ENCODE measurements at places on chromosomes 1 and 21.

DNA sequence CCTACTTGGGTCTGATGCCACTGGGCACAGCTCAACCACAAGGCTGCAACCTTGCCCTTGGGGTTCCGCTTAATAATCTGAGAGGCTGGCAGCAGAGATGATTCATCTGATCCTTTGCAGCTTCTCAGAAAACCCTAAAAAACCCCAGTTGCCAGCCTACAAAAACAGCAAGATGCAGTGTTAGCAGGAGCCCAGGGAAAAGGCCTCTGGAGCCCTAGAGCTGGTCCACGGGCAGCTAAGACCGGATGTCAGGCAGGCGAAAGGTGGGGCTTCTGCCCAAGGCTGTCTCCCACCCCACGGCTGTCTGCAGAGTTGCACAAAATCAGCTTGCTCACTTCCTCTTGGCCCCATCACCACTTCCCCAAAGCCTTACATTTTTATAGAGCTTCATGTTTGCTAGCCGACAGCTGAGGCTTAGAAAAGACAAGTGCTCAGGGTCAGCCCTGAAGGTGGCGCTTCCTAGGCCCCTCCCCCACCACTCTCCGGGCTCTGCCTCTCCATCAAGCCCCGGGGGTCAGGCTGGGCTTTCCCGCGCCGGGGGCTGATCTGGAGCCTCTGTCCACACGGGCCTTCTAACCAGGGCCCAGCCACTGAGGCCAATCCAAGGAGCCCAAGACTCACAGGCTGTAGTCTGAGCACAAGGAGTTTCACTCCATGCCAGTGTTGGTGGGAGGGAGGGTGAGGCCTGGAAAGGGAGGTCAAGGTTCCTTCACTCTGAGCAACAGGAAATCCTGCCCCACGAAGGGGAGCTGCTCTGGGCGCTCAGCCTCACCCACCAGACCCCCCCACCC lies 4.2 kb upstream of the ADORA3 start:
- peak; percentile 91 for DNase-seq

GRCh38 chr1:224698015-224698451 lies 81.9 kb downstream of the CNIH3 start:
- no peak for DNase-seq

GRCh38 chr1:27593678-27594563 lies 10.0 kb downstream of the AHDC1 start:
- peak; percentile 52 for DNase-seq

DNA sequence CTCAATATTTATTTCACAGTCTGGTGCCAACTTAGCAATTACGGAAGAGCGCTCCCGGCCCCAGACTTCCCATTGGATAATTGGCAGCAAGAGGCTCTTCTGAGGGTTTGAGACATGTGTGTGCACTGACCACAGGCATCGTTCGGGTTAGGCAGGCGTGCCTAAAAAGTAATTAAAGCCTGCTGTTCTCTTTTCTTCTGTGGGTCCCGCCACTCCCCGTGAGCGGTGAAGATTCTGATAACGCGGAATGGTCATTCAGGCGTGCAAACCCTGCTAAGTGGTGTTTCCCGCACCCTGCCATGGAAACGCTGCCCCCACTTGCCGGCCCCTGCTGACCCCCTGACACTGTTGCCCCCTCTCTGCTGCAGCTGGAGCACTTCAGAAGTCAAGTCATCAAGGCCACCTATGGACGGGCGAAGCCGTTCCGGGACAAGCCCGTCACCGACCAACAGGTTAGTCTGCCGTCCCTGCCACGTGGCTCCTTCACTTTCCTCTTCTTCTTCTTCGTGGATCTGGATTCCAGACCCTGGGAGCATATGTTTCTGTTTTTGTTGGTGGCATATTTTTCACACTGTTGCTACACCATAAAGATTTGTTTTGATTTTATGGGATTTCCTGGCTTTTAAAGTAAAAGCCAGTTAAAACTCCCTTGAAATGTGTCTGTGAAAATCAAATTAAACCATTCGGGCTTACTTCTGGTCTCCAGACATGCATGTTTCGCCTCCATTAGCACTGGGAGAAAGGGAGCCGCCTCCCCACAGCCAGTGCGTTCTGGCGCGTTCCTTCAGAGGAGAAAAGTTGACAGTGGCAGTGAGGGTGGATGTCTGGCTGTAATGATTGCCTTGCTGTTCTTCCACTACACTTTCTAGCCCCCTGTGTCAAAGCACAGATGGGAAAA lies 79.9 kb downstream of the FHAD1 start:
- no peak for DNase-seq

- DNase-seq: no peak
Measured at GRCh38 chr1:209319057-209319432, 264.5 kb upstream of the CAMK1G start.

- DNase-seq: no peak
Measured at GRCh38 chr21:18373606-18374005, 30.0 kb downstream of the TMPRSS15 start.

DNA sequence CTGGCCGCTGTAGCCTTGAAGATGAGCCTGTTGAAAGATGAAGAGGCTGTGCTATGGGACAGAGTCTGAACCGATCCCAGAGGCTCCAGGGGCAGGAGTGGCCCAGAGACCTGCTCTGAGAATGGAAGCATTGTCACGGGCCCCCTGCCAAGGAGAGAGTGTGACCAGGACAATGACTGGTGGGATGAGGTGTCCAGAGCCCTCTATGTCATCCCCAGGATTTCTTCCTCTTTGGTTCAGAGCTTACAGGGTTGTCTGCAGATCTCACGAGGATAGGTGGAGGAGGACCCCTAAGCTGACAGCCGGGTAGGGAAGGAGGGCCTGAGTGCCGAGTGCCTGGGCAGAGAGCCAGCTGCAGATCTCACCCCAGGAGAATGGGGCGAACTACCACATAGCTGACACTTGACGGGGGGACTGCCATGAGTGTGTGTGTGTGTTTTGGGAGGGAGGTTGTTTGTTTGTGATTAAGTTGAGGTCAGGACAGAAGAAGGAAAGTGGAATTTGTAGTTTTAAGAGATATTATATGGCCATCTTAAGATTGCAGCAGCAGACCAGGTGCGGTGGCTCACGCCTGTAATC lies 25.4 kb downstream of the PIK3CD start:
- no peak for DNase-seq

GRCh38 chr21:29638761-29639327 lies 301.0 kb downstream of the GRIK1 start:
- no peak for DNase-seq

DNA sequence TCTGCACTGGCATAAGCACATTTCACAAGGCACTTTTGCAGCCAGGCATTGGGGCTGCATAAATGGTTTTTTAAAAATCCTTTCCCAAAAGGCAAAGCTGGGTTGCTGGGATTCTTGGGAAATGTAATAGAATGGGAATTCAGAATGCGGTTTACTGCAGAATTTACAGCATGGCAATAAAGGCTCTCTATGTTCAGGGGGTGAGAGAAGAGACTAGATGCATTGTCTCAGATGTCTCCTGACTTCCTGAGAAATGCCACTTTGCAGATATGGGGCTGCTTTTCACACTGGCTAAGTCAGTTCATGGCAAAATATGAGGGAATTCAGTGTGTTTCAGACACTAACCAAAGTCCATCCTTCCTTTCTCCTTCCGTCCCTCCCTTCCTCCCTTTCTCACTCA lies 13.5 kb downstream of the FCGR2B start:
- DNase-seq: no peak

DNA sequence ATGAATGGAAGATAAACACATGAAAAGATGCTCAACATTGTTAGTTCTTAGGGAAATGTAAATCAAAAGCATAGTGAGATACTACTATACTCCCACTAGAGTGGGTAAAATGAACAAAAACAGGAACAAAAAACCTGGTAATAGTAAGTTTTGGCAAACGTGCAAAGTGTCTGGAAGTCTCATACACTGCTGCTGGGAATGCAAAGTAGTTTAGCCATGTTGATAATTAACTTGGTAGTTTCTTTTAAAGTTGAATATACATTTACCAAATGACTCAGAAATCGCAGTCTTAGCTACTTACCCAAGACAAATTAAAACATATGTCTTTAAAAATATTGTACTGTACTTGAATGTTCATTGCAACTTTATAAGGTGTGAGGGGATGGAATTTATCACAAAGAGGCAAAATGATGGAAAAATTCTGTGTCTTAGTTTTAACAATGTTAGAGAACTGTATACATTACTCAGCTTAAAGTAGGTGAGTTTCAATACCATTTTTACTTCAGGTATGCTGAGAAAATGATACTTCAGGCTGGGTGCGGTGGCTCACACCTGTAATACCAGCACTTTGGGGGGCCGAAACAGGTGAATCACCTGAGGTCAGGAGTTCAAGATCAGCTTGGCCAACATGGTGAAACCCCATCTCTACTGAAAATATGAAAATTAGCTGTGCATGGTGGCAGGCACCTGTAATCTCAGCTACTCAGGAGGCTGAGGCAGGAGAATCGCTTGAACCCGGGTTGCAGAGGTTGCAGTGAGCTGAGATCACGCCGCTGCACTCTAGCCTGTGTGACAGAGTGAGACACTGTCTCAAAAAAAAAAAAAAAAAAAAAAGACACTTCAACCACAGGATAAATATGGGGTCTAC lies 102.3 kb downstream of the PDE4B start:
- no peak for DNase-seq

DNA sequence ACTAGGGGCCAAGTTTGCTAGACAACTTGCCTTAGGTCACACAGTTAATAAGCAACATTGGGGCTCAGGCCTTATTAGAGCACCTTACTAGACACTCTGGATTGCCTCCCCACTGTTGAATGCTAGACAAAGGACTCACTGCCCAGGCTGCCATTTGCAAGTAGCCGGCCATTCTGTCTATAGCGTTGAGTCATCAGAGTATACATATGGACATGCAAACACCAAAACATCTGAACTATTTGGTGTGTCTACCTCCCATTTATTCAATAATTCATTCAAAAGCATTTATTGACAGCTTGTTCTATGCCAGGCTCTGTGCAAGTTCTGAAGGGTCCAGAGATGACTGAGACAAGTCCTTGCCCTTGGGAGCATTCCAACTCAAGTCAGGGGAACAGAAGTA lies 181.4 kb upstream of the DPT start:
- no peak for DNase-seq

GRCh38 chr1:64263335-64263734 lies 59.9 kb downstream of the UBE2U start:
- no peak for DNase-seq

All from islet precursor cell (in vitro differentiated cells).